ENCODE measurements at places on chromosomes 1 and 21.

DNA sequence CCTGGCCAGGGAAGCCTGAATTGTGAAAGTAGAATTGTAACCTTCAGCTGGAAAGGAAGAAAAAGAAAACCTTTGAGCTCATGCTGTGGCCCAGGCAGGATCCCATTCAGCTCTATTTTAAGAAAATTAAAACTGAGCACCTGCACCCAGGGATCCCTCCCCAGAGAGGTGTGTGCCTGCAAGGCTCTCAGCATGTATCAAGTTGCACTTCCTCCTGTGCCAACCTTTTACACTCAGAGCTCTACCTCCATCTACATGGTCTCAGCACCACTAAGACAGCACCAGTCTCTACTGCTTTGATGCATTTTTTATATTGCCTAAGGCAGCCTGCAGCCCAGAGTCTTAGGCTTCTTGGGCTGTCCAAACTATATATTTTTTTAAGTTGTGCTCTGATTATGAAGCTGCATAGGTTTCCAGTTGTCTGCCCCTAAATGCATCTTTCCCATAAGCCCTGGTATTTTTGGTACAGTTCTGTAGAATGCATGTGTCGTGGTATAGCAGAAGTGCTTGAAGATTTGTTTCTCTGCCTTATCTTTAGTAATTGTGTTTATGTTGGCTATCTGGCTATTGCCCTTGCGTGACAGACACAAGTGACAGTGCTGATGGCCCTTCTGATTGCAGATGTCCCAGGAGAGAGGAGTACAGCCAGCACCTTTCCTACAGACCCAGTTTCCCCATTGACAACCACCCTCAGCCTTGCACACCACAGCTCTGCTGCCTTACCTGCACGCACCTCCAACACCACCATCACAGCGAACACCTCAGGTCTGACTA is 63.1 kb downstream of the PTPRC start:
- no peak for DNase-seq

DNA sequence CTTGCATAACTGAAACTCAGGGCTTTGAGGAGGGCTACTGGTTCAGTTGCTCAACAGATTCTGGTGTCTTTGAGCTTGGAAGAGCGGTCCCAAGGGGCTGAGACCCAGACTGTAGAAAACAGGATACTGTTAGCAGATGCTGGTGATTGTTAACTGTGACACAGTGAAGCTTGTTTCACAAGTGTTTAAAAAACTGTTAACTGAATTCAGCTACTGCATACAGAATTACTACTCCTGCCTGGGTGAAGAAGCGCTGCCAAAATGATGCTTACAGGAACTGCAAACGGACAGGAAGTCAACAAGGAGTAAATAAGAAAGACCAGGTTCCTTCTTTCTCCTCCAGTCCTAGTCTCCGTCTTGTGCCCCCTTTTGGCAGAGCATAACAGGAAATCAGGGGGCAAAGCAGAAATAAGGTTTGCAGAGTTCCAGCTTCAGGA is 195.3 kb upstream of the USP25 start:
- DNase-seq: no peak

DNA sequence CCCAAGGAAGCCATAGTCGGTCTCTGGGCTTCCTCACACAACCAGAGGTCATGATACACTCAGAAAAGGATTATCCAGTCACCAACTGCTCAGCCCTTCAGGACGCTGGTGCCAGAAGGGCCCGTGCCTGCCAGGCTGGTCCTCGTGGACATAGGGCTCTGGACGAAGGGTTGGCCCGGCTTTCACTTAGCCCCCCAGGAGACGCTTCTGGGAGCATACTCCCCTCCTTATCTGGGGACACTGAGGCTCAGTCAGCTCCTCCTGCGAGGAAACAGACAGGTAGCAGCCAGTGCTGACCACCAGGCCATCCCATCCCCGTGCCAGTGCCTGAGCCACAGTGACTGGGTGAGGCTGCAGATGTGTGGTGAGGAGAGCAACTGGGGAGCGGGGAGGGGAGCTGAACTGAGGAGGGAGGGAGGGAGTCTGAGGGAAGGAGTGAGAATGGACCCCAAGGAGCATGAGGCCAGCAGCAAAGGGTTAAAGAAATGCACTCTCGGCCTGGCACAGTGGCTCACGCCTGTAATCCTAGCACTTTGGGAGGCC is 17.9 kb upstream of the LAPTM5 start:
- DNase-seq: no peak

DNA sequence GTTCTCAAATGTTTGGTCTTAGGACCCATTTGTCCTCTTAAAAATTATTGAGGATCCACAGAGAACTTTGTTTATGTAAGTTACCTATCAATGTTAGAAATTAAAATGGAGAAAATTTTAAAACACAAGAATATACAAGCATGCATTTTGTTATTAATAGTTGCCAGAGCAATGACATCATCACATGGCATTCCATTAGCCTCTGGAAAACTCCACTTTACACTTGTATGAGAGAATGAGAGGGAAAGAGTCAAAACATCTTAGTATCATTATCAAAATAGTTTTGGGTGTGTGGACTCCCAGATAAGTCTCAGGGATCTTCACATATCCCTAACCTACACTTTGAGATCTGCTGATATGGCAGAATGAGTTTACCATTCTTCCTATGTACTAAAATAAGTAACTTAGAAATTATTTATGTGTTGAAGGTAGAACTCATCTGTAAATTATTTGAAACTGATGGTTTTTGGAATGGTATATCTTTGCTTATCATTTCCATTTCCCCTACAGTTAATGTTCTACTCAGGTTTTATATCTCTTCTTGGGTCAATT is 48.8 kb downstream of the RNF220 start:
- no peak for DNase-seq

GRCh38 chr1:36831186-36831810 is 203.0 kb downstream of the GRIK3 start:
- no peak for DNase-seq

GRCh38 chr1:170663404-170664092 is 383 bp upstream of the PRRX1 start:
- peak; percentile 60 for DNase-seq

- no peak for DNase-seq
Observed at GRCh38 chr1:233252441-233252840, 43.1 kb downstream of the PCNX2 start.

DNA sequence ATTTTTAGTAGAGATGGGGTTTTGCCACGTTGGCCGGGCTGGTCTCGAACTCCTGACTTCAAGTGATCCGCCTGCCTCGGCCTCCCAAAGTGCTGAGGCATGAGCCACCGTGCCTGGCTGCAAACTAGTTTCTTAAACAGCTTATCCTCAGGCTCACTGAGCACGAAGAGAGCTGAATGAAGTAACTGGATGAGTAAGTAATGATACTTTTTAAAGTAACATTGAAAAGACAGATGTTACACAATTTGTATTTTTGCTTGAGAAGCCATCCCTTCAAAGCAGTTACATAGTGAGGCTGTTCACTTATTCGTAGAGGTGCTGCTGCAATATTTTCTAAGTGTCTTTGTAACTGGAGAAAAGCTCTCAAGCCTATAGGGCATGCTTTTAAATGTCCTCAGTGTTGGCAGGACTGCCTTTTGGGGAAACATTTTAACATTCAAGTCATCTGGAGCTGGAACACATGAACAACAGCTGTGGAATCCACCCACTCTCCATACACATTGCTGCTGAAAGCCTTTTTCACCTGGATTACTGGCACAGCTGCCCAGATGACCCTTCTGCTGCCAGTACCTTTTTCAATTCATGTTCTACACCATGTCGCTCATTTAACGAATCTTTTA is 2.7 kb upstream of the YBX1 start:
- DNase-seq: peak; percentile 27

DNA sequence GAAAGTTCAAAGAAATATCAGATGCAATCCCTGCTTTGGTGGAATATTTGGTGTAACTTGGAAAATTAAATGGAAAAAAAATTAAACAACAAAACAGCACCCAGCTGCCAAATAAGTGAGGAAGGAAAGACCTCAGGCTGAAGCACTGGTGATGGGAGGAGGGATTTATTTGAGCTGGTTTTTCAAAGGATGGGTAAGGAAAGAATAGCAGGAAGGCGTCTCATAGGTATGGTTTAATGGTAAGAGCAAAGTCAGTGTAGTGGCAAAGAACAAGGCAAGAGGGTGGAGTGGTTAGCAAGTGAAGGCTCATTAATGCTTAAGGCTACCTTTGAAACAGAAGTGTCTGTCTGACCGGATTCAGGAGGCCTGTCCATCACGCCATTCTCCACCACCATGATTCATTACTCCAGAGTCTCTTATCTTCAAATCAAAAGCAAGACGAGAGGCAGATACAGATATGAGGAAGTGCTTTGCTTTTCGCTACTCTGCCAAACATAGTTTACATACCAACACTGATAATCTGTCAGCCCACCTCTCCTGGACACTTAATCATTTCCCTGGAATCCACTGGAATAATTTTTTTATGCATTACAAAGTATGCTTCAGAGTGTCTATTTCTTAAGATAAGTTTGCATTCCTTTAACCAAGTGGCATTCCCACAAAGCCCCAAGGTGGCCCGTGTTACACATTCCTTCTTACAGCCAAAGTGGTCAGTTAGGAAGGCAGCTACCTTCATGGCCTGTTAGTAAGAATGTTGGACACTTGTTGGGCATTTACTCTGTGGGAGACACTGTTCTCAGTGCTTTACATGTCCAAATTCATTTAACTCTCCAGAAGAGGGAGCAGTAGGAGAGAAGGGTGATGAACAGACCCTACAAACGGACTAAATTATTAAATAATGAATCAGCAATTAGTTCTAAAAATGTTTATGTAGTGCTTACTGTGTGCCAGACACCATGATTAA is 146.6 kb downstream of the ROR1 start:
- peak; percentile 77 for DNase-seq

GRCh38 chr1:33321178-33321577 is 280 bp upstream of the A3GALT2 start:
- no peak for DNase-seq

DNA sequence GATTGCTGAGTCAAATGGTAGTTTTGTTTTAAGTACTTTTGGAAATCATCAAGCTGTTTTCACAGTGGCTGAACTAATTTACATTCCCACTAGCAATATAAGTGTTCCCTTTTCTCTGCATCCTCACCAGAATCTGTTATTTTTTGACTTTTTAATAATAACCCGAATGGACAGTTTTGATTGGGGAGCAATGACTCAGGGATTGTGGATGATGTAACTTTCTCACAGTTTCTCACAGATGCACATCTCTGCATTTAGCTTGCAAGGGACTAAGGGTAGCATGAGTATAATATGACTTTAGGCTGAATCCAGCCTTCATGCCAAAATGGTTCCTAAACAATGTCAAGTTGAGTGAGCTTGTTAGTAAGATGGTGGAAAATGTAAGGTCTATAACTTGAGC is 90.2 kb downstream of the C4BPA start:
- DNase-seq: no peak

DNA sequence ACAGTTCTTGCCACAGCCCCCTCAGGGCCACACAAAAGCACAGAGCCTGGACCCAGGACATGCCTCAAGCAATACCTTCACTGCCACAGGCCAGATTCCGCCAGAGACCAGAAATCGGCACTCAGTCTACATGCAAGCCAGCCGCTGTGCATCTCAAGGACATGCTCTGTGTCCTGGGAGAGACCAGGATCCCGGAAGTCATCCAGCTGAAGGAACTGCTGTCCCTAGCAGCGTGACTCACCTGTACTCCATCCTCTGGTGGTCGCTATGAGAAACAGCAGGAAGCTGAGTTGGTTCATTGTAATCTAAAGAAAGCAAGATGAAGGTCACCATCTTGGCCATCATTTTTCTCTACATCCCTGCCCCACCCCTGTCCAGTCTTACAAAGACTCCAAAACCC is 401 bp downstream of the ITLN1 start:
- no peak for DNase-seq

DNA sequence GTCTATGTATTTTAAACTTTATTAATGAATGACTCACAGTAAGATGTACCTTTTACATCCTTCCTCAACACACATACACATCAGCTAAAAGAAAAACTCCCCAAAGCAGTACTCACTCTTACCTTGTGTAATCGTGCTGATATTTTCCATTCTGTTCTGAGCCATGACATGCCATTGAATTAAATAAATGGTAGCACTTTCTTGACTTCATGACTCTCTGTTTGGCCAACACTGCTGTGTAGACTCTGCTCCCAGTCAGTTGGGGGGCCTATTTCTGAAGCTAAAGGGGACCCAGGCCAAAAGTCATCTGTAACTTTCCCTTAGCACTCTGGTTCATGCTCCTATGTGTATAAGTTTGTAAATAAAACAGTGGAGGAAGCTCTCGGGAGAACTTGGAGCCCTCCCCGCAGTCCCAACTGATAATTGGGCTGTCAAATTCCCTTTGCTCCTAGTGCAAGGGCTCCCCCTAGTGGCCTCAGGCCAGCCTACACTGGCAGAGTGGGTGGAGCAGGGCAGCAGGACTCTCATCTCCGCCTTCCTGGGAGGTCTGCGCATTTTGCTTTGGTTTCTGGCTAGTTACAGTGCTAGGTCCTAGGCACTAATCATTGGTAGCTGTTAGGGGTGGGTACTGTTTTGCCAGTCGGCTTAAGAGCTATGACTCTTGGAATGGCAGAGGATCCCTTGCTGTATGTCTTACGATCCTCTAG is 1.7 kb upstream of the FYB2 start:
- DNase-seq: peak; percentile 58

DNA sequence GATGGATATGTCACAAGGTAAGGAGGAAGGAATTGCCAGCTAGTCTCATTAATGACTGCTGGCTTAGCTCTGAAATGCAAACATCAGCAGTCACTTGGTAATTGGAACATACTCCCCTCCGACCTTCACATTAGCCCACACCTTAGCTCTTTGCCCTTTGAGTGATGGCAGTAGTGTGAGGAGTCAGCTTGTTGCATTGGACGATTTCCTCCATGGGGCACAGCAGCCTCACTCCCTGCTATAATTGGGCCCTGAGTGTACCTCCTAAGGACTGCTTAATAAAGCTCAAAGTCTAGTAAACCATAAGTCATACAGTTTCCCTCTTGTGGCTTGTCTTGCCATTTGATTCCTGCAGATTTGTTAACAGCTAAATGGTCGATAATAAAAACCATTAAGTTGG is 19.4 kb downstream of the METTL13 start:
- DNase-seq: no peak

GRCh38 chr1:185155600-185156287 is 1.0 kb downstream of the TRMT1L start:
- peak; percentile 70 for DNase-seq

GRCh38 chr1:53944469-53945182 is 873 bp downstream of the IFT25 start:
- no peak for DNase-seq

Measured in fibroblast of lung (primary cell).